ENCODE measurements at places on chromosomes 6 and 20.

DNA sequence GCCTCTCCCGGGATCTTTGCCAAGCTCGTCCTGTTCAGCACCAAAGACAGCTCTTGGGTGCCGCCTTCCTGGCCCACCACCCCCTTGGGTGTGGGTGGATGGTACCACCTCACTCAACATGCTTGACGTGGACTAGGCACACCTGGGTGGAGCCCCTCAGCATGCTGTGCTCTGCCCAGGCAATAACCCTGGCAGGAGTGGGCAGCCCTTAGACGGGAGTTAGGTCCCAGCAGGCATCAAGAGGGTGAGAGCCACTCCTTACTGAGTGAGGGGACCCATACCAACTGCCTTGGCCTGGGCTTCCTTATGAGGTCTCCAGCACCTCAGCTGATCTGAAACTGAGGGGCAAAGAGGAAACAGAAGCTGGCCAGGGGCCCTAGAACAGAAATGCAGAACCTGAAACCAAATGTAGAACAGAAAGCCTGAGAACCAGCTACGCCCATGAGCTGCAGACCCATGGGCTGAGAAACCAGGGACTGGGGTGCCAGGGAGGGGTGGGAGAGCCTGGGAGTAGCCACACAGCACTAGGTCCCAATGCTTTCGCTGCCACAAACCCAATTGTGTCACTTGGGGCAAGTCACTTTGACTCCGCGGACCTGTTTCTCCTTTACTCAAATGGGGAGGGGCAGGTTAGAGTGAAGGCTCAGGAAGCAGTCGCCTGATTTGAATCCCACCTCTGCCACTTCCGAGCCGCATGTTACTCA is 2.0 kb downstream of the FGD2 start:
- no peak overlapping the region for H3K27ac ChIP-seq
- H3K4me1 ChIP-seq = peaks cover 16% of the 10 kb centered on the region
- no peaks in the 10 kb centered on the region for H3K36me3 ChIP-seq
- DNase-seq = no peak
- no peak overlapping the region for H3K4me3 ChIP-seq

- H3K27me3 ChIP-seq = no peaks in the 10 kb centered on the region
- H3K4me3 ChIP-seq = no peak overlapping the region
- no peaks in the 10 kb centered on the region for H3K36me3 ChIP-seq
- H3K27ac ChIP-seq = no peak overlapping the region
- DNase-seq = no peak
Observed at GRCh38 chr6:19465760-19466159, 371.4 kb upstream of the ID4 start.

- no peaks in the 10 kb centered on the region for H3K36me3 ChIP-seq
- no peaks in the 10 kb centered on the region for H3K27me3 ChIP-seq
- DNase-seq = no peak
- no peaks in the 10 kb centered on the region for H3K4me1 ChIP-seq
- H3K4me3 ChIP-seq = no peak overlapping the region
Observed at GRCh38 chr20:14799545-14800216, 462.3 kb upstream of the FLRT3 start.

- no peaks in the 10 kb centered on the region for H3K4me1 ChIP-seq
- DNase-seq = no peak
- H3K4me3 ChIP-seq = no peak overlapping the region
- no peaks in the 10 kb centered on the region for H3K36me3 ChIP-seq
- no peak overlapping the region for H3K27ac ChIP-seq
Observed at GRCh38 chr6:154932515-154933027, 62.5 kb upstream of the TIAM2 start.

- peaks cover 13% of the 10 kb centered on the region for H3K36me3 ChIP-seq
- H3K4me3 ChIP-seq = no peak overlapping the region
- H3K27ac ChIP-seq = peak overlapping the region; percentile 7
- DNase-seq = no peak
- H3K27me3 ChIP-seq = no peaks in the 10 kb centered on the region
Observed at GRCh38 chr20:47274401-47275108, 81.9 kb downstream of the ZMYND8 start.

DNA sequence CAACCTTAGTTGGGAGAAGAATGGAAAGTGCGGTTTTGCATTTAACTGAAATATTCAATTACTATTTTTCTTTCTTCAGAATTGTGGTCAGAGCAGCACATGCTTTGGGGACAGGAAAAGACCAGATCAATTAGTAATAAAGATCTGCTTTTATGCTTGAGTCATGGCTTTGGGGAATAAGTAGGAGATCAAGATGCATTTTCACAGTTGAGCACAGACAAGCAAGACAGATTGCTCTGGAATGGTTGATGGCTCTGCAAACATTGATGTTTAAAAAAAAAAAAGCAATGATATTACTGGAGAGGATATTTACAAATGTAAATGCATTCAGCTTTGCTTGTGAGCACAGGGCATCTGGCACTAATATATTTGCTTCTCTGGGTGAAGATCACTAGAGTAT is 224.4 kb upstream of the SASH1 start:
- no peak overlapping the region for H3K4me3 ChIP-seq
- DNase-seq = no peak
- no peaks in the 10 kb centered on the region for H3K4me1 ChIP-seq
- H3K27me3 ChIP-seq = no peaks in the 10 kb centered on the region
- no peak overlapping the region for H3K27ac ChIP-seq

GRCh38 chr6:156978948-156979347 is 201.8 kb downstream of the ARID1B start:
- no peak overlapping the region for H3K4me3 ChIP-seq
- no peak for DNase-seq
- H3K4me1 ChIP-seq = peaks cover 38% of the 10 kb centered on the region
- H3K27me3 ChIP-seq = no peaks in the 10 kb centered on the region
